Stimulated activated CD4-positive, alpha-beta T cell treated with anti-CD3 and anti-CD28 coated beads, Interleukin-1b, Interleukin-23, amount 100 ng/mL, for 1 hour (primary cell): ENCODE measurements at places on chromosomes 16 and 17.

- no peak for DNase-seq
Observed at GRCh38 chr16:56608876-56609462, 585 bp downstream of the MT2A start.

- DNase-seq: no peak
Observed at GRCh38 chr16:88408561-88409142, 25.9 kb downstream of the ZNF469 start.

- DNase-seq: no peak
Observed at GRCh38 chr16:27638833-27639560, 89.1 kb downstream of the KATNIP start.

DNA sequence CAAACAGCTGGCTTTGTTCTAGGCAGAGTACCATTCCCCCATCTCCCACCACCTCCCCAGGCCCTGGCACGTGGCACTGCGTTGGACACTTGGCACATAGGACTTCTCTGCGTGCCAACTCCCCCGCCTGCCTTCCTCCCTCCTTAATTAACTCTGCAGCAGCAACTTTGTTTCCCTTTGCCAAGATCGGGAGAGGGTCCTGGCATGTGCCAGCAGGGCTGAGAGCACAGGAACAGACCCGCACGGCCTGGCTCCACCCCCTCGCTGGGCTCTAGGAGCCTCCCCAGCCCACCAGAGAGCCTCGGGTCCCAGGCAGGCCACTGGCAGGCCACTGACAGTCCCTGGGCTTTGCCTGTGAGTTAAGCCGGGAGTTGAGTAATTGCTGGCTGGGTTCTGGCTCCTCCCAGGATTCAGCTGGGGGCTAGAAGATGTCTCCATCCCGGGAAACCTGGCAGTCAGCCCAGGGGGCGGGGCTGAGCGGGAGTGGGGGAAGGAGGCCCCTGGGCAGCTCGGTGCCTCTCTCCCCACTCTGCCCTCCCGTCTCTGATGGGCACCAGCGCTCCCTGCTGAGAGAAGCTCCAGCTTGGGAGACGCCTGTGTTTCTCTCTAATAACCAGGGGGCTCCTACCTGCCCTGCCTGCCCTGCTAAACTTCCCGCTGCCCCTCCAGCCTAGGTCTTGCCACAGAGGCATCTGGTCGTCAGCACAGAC, 224.0 kb upstream of the TNRC6C start:
- no peak for DNase-seq
